Suppressor macrophage treated with lipopolysaccharide for 4 hours (primary cell): ENCODE measurements at places on chromosomes 12 and 14.

- no peak for DNase-seq
Measured at GRCh38 chr12:27493260-27493940, 30.6 kb upstream of the PPFIBP1 start.

- no peak for DNase-seq
Measured at GRCh38 chr12:79397609-79398008, 293.2 kb downstream of the PAWR start.

GRCh38 chr12:12881151-12881909 lies 10.0 kb upstream of the GPRC5A start:
- no peak for DNase-seq

- no peak for DNase-seq
Measured at GRCh38 chr12:19276767-19277166, 147.2 kb downstream of the PLEKHA5 start.

- DNase-seq, result no peak
Measured at GRCh38 chr12:6124411-6125309, at the start of gene VWF. VWF (minus strand) TSS chr12:6124670; CDS start chr12:6123196, 1,474 bp downstream.

GRCh38 chr14:89226801-89227495 lies 190.1 kb downstream of the FOXN3 start:
- no peak for DNase-seq

DNA sequence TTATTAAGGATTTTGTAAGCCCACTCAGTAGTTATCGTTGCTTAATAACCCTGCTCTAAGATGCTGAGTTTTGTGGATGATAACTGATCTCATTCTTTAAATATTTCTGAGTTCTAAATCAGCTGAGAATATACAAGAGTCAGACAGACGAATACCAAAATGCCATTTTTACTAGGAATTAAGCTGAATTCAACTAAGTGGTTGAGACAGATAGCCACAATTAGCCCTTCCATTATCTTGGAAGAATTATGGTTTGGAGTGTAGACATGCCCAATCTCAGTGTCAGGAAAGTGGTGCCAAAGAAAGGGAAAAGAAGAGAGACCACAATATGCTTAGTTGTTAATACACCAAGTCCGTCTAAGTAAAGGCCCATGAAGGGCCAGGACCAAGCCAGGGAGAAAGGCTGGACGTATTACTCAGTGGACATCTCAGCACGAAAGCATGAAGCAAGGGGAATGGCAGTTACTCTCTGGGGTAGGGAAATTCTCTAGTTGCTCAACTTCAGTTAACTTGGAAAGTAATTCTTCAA lies 58.6 kb downstream of the KCNA5 start:
- no peak for DNase-seq

- DNase-seq, result no peak
Measured at GRCh38 chr12:60967128-60967527, 1293.1 kb upstream of the USP15 start.
